Stimulated activated CD8-positive, alpha-beta memory T cell treated with anti-CD3 and anti-CD28 coated beads, Interleukin-15, amount 100 ng/mL, for 24 hours (primary cell): ENCODE measurements at places on chromosomes 12 and 14.
A peak's percentile ranks its signal among the peaks of the same experiment; 100 is the strongest.

DNA sequence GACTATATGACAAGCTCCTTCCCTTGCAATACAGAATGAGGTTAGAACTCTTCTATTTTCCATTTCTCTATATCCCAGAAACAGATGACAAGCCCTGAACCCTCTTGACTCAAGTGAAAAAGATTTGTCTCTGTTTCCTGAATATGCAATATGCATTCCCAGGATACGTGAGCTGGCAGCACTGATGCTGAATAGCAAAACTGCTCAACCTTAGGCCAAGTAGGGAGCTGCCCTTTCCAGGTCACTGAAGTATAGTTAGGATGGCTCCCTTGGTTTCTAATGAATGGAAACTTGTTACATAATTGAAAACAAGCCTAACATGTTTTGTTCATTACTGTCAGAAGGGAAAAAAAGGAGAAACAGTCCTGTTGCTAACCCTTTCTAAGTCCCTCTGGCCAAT is 47.9 kb upstream of the PLEKHG7 start:
- DNase-seq = no peak

GRCh38 chr12:59927032-59927431 is 331.2 kb downstream of the SLC16A7 start:
- no peak for DNase-seq

GRCh38 chr12:6765048-6765633 is 1.0 kb upstream of the PTMS start:
- DNase-seq = no peak

GRCh38 chr14:45201905-45202304 is 51.1 kb downstream of the MIS18BP1 start:
- no peak for DNase-seq

- no peak for DNase-seq
Observed at GRCh38 chr12:53344487-53344823, 8.3 kb upstream of the SP7 start.

DNA sequence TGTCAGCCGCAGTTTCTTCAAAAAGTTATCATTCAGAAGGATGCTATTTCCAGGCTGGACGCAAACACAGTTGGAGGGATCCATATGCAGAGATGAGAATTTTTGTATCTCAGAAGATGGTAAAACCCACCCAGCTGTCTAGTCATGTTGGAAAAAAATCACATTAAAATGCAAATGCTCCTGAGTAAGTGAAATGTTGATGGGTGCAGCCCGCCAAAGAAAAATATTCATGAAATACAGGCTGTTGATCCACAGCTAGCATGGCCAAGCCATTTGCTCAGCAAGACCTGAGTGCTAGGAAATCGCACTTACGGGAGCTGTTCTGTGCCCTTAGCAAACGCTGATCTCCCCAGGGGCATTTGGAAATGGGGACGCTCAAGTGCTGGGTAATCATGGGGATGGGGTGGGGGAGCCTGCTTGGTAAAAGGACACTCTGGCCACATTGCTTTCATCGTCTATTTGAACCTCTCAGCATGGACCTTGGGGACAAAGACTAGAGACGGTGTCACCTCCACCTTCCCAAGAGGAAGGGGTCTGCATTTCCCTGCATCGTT is 25.7 kb downstream of the TUNAR start:
- no peak for DNase-seq

DNA sequence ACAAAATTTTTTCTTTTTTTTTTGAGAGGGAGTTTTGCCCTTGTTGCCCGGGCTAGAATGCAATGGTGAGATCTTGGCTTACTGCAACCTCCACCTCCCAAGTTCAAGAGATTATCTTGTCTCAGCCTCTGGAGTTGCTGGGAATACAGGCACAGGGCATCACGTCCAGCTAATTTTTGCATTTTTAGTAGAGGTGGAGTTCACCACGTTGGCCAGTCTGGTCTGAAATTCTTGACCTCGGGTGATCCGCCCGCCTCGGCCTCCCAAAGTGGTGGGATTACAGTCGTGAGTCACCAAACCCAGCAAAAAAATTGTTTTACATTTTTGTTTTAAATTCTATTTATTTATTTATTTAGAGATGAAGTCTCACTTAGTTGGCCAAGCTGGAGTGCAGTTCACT is 4.7 kb upstream of the SLC2A14 start:
- DNase-seq = no peak

GRCh38 chr14:102537981-102538601 is 28.5 kb upstream of the ANKRD9 start:
- DNase-seq = no peak

GRCh38 chr12:52250048-52250990 is 17.3 kb downstream of the KRT7 start:
- no peak for DNase-seq

- DNase-seq = no peak
Observed at GRCh38 chr14:61385002-61385685, 63.8 kb downstream of the PRKCH start.

DNA sequence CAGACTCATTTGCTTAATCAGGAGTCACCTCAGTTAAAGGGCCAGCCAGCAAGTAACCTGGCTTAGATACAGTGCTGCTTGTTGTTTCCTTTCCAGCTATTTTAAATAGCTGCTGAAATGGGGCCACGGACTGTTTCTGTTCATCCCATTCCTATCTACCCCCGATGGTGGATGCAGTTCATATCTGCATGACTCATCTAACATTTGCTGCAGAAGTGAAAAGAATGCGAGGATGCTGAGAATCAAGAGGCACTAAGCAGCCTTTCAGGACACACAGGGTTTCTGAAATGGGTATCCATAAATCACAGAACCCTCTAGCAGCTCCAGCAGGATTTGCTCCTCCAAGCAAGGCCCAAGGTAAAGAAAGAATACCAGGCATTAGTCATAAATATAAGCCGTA is 60.2 kb upstream of the RTRAF start:
- DNase-seq = no peak

- no peak for DNase-seq
Observed at GRCh38 chr12:62684570-62685295, 218.1 kb downstream of the MON2 start.

GRCh38 chr14:89936654-89937185 is 17.8 kb downstream of the EFCAB11 start:
- DNase-seq = no peak

- peak; percentile 19 for DNase-seq
Observed at GRCh38 chr12:49388682-49389386, 21.6 kb downstream of the SPATS2 start.

DNA sequence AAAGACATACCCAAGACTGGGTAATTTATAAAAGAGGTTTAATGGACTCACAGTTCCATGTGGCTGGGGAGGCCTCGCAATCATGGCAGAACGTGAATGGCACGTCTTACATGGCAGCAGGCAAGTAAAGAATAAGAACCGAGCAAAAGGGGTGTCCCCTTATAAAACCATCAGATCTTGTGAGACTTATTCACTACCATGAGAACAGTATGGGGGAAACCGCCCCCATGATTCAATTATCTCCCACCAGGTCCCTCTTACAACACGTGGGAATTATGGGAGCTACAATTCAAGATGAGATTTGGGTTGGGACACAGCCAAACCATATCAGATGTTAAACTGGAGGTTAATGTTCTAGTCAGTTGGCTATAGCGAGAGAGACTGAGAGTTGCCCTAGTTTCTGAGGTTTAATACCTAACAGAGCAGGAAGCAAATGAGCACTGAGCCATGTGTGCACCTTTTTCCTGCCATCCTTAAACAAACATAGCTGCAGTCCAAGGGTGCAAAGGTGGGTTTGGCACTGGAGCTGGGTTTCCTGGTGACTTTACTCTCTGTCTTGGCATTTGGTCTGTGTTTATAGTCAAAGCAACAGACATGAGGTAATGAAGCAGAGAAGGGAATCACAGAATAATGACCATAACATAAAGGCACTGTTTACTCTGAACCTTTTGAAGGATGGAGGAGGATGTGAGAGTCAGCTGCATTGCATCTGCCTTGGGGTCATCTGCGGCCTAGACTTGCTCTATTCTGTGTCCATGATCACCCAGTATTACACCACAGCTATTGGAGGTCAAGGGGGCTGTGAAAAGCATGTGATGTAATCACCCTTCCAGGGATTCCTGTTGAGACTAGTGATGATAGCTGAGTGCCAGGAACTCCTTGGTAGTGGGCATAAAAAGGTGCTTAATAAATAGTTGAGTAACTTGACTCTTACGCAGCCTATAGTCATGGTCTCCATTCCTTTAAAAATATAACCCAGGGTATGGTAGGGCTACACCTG is 83.6 kb upstream of the USP44 start:
- no peak for DNase-seq

DNA sequence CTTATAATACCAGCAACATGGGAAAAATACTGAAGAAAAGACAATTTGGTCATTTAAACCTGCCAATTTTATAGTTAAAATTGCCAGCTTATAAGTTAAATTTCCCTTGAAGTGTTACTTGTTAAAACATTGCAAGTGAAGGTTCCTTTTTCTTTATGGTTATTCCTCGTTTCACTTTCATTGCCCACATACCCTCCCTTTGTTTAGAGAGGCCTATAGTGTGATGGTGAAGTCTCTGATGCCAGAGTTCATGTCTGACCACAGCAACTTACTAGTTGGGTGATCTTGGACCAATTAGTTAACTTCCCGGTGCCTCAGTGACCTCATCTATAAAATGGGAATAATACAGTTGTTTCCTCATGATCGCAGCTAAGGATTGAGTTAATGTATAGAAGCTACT is 173.5 kb downstream of the ANO6 start:
- no peak for DNase-seq

DNA sequence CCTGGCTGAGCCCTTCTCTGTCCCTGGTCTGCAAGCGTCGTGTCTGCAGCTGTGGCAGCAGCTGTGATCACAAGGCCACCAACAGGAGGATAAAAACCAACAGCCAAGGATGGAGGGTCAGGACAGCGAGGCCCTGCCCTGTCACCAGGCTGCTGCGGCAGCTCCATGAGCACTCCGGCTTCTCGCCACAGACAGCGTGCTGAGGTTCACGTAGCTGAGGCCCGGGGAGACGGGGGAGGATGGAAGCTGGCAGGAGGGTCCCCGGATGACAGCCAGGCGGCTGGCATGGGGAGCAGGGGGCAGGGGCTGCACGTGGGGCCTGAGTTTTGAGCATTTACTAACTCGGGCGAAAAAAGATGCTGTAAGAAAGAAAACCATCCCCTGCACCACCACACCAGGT is 5.4 kb downstream of the XRCC3 start:
- no peak for DNase-seq

- no peak for DNase-seq
Observed at GRCh38 chr12:56709759-56710376, 15.2 kb downstream of the NACA start.

DNA sequence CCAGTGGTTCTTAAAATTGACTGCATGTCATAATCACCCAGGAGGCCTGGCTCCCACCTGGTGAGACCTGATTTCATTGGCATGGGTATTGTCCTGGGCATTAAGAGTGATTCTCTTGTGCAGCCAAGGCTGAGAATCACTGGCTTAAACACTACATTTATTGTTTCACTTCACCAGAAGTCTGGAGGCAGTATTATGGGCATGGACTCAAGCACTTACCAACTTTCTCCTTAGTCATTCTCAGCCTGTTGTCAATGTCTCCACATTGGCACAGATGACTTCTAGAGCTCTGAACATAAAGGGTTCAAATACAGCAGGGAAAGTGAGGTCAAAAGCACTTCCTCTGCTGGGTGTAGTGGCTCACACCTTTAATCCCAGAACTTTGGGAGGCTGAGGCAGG is 25.6 kb upstream of the GCH1 start:
- DNase-seq = no peak

DNA sequence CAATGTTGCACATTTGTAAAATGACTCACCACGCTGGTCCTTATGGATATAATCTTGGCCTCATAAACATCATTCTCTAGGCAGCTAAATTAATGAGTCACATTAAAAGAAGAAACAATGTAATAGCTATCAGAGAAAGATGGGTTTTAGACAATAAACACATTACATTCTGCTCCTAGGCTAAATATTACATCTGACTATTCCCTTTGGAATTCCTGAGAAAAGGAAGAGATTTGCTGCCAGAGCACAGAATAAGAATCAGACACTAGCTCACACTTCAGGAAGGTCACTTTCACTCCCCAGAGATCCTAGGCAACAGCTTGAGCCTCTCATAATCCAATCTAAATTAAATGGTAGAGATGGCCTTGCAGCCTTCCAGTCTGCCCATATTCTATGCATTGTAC is 218.2 kb downstream of the PTPRO start:
- no peak for DNase-seq

- no peak for DNase-seq
Observed at GRCh38 chr14:94145902-94146527, 16.6 kb upstream of the IFI27L2 start.

- no peak for DNase-seq
Observed at GRCh38 chr12:121001841-121002483, 14.3 kb downstream of the C12orf43 start.

GRCh38 chr14:71395151-71395604 is 487.9 kb downstream of the PCNX1 start:
- DNase-seq = no peak

GRCh38 chr14:93716746-93717667 is 71.3 kb downstream of the PRIMA1 start:
- no peak for DNase-seq

- no peak for DNase-seq
Observed at GRCh38 chr12:53696285-53696654, 20.4 kb upstream of the ATP5MC2 start.

GRCh38 chr14:56855891-56856461 is 45.7 kb upstream of the OTX2 start:
- no peak for DNase-seq

DNA sequence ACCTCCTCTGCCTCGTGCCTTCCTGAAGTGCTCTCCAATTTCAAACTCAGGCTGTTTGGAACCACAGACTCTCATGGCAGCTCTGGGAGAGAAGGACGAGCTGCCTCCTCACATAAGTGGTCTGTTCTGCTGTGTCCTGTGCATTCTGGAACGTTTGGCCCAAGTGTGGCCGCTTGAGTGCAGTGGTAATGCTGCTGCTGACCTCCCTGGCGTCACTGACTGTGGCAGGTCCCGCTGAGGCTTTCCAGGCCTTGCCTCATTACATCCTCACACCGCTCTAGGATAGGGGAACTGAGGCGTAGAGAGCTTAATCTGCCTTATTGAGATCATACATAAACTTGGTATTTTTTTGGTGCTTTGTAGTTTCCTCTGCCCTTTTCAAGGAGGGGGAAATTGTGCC is 14.2 kb downstream of the CCDC92 start:
- no peak for DNase-seq

GRCh38 chr12:24075650-24076049 is 126.2 kb upstream of the SOX5 start:
- no peak for DNase-seq

GRCh38 chr14:103734081-103734888 is 18.7 kb downstream of the ZFYVE21 start:
- no peak for DNase-seq
